ENCODE measurements at places on chromosomes 5 and 9.

GRCh38 chr9:125663127-125663526, 43.9 kb downstream of the MAPKAP1 start:
- peak; percentile 66 for DNase-seq

GRCh38 chr9:117744856-117745389, 40.7 kb downstream of the TLR4 start:
- DNase-seq: no peak

DNA sequence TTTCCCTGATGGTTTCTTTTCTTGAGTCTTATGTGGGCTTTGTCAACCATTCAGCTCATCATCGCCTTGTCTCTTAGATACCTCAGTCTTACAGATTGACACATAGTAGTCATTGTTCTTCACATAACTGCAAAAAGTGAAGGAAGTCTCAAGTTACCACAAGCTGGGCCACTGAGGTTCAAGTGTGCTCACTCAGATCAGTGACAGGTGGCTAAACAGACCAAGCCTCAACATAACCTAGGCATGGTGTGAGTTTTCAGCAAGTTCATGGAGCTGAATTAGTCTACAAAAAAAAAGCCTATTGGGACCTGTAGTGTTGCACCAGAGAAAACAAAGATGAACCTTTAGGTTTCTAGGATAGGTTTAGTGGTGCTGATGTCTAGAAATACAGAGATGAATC, 58.2 kb downstream of the RFK start:
- no peak for DNase-seq

GRCh38 chr9:89803403-89803802, 198.6 kb downstream of the GADD45G start:
- no peak for DNase-seq

GRCh38 chr9:14554886-14555285, 138.3 kb downstream of the ZDHHC21 start:
- DNase-seq: no peak

GRCh38 chr5:1445313-1445688, at the start of gene SLC6A3:
SLC6A3 (minus strand) TSS chr5:1445440; CDS start chr5:1443197, 2,243 bp downstream.
- DNase-seq: no peak

GRCh38 chr5:167295681-167296005, 995.8 kb upstream of the WWC1 start:
- DNase-seq: no peak

GRCh38 chr5:109956884-109957283, 267.2 kb downstream of the MAN2A1 start:
- DNase-seq: no peak

- DNase-seq: no peak
These were observed 165.4 kb downstream of the AUH start for GRCh38 chr9:91196103-91196950.

DNA sequence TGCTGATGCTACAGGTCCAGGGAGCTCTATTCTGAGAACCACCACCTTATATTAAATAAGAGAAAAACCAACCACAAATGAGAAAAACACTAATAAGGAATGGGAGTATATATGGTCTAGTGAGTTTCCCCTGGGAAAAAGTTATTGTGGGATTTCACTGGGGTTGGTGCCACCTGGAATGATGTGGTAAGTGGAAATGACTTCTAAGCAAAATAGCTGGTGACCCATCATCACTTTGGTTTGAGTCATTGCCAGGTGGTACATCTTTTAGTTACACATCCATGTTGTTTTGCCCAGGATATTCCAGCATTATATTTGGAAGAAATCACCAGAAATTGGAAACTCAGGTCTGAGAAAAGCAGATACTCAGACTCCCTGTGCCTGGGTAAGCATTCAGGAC, 437.3 kb downstream of the DTWD2 start:
- DNase-seq: no peak

DNA sequence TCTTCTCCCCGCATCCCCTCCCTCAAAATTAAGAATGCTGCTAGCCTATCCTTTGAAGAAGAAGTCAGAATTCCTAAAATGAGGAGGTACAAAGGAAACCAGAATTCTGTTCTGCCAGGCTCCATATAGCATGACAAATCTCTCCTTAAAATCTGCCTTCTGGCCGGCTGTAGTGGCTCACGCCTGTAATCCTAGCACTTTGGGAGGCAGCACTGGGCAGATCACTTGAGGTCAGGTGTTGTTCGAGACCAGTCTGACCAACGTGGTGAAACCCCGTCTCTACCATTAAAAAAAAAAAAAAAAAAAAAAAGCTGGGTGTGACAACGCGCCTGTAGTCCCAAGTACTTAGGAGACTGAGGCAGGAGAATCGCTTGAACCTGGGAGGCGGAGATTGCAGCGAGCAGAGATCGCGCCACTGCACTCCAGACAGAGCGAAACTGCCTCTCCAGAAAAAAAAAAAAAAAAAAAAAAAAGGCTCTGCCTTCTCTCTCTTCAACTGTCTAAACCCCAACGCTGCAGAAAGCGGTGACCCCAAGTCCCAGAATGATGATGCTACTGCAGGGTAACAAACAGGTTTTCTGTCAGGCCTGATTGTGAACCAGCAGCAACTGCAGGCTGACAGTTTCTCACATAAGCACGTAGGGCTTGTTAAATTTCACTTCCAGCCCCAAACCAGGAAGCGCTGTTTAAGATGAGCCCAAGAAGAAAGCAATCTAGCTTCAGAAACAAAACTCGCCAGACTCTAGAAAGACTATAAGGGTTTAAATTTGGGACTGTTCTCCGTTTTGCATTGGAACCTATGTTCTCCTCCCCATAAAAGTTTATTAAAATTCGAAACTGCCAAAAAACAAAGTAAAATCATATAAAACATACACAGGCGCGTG, 963 bp upstream of the CAST start:
- DNase-seq: peak; percentile 56

DNA sequence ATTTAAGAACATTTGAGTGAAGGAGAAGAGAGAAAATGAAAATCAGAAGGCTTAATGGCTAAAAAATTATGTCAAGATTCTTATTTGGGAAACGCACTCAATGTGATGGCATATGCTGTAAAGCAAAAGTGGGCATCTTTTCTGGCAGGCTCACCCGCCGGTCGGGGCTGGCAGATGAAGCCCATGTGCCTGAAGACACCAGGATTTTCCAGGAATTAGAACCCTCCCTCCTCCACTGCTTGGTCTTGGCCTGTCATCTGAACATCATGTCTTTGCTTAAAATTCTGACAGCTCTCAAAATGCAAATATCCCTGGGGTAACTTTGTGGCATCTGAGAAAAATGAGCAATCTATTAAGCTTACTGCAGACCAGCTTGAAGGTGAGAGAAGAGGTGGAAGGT, 337.9 kb downstream of the IRX1 start:
- no peak for DNase-seq

DNA sequence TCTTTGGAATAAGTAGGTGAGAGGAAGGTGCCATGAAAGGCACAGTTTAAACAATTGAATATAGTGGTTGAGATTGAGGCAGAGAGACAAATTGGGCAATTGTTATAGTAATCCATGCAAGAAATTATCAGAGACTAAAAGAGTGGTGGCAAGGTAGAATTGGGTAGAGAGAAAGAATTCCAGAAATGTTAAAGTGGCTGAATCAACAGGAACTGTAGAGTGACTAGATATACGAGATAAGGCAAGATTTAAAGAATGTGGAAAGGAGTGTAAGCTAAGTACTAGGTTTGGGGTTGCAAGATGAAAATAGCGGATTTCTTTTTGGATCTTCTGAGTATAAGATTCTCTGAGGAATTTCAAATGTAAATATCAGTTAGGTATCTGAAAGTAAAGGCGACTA, 285.2 kb downstream of the DMRTA1 start:
- DNase-seq: no peak

- DNase-seq: no peak
These were observed 538.2 kb upstream of the ZNF462 start for GRCh38 chr9:106324591-106325280.

DNA sequence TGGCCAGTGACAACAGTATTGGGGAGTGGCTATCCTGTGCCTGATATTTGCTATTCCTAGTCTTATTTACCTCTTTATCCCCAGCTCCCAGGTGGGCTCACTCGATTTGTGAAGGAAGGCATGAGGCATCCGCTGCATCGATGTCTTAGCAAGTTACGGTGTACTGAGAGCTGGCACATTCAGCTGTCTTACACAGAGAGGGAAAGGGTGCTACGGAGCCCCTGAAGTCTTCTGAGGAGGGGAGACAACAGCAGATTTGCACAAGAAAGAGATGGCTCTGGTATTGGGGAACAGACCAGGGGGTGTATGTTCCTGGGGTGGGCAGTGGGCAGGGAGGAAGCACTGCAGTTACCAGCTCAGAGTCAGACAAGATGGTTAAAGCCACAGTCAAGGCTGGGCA, 172.6 kb downstream of the FGF18 start:
- no peak for DNase-seq

DNA sequence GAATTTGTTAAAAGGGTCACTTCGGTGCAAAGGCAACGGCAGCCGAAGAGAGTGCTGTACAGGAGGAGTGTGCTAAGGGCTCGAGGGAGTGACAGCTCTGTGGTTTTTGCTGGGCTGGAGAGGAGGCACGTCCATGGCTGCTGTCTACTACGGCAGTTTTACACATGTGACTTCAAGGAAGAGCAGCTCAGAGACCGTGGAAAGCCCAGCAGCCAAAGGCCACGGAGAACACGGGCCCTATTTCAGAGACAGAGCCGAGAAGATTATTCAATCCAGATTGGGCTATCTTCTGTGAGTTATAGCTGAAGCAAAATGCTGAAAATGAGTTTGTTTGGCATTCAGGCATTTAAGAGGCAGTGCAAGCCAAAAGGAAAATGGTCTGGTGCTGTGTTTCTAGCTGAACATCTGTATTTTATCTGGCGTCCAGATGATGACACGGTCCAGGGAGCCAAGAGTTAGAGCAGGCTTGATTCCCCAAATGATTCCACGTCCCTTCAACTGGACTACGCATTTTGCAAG, 96.4 kb downstream of the RFK start:
- DNase-seq: no peak

GRCh38 chr9:17349831-17350230, 215.0 kb downstream of the CNTLN start:
- DNase-seq: no peak

DNA sequence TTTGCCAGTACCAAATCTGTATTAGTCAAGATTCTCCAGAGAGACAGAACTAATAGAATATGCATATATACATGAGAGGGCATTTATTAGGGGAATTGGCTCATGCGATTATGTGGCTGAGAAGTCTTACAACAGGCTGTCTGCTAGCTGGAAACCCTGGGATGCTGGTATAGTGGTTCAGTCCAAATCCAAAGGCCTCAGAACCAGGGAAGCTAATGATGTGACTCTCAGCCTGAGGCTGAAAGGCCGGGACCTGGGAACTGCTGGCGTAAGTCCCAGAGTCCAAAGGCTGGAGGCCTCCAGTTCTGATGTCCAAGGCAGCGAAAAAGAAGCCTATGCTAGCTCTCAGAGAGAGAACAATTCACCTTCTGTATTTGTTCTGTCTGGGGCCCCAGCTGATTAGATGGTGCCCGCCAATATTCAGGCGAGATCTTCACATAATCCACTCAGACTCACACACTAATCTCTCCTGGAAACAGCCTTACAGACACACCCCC, 84.1 kb downstream of the KIAA1958 start:
- DNase-seq: no peak

DNA sequence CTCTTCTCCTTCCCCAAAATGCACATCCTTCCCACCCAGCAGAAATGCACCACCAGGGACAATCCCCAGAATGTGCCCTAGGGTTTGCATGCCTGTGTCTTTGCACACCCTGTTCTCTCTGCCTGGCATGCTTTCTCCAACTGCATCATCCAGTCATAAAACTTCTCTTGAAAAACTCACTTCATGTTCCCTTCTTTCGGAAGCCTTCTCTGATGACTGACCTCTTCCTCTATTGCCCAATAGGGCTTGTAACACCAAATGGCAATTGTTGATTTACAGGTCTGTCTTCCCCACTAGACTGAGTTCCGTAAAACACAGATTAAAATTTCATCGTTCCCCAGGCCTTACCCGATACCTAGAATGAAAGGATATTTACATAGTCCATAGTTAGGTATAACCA, 83.1 kb upstream of the SPOCK1 start:
- peak; percentile 65 for DNase-seq

GRCh38 chr9:92132501-92132900, 17.3 kb upstream of the SPTLC1 start:
- no peak for DNase-seq

DNA sequence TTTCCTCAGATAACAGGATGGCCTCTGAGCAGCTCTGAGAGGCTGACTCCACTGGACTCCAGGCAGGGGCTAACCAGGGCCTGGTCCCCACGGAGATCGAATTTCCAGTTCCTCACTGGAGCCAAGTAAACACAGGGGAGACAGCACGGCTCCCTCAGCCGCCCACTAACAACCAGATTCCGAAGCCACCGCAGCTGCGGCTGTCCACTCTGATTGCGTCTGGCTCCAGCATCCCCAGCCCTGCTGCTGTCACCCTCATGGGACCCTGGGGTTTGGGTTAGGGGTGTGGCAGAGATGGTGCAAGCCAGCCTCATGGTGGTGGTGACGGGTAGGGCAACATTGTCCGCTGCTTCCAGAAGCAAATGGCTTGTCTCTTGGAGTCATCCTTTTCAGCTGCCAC, 172.6 kb downstream of the RGS3 start:
- DNase-seq: no peak

DNA sequence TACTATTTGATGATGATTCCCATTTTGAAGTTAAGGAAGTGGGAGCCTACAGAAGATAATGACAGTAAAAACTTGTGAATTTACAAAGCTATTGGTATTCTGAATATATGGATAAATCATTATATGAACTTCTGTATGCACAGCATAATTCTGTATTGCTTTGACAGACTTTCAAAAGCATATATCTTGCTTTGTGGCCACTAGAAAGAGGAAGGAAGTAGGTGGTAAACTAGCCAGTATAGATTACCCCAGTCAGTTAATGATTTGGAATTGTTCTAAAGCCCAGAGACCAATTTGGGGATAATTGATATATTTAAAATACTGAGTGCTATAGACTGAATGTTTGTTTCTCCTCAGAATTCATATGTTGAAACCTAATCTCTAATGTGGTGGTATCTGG, 53.0 kb downstream of the NR2F1 start:
- no peak for DNase-seq

- DNase-seq: peak; percentile 78
These were observed 5.3 kb upstream of the LCP2 start for GRCh38 chr5:170302653-170303501.

DNA sequence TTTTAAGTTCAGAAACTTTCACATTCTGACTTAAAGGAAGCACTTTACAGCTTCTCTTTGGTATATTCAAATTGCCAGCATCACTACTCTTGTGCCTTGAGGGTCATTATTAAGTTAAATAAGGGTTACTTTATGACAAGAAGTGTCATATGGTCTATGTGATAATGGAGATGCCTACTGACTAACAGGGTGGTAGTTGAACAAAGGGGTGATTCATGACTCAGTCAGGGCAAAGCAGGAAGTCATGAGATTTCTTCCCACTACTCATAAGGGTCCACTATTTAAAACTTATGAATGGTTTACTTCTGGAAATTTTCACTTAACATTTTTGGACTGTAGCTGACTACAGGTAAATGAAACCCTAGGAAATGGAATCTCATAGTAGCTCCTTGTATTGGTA, 938.3 kb upstream of the PTPRD start:
- DNase-seq: no peak

GRCh38 chr5:178110-178509, 13.2 kb upstream of the LRRC14B start:
- no peak for DNase-seq

Data from inflammatory macrophage treated with lipopolysaccharide for 1 hour (primary cell).